ENCODE measurements at places on chromosomes 7 and 10. TPM values are rescaled to one million over a fixed set of nuclear protein-coding genes. Genes with fewer than 3 reads are reported as not detected.

The BRI3 gene
- total RNA-seq = 107 TPM

DNA sequence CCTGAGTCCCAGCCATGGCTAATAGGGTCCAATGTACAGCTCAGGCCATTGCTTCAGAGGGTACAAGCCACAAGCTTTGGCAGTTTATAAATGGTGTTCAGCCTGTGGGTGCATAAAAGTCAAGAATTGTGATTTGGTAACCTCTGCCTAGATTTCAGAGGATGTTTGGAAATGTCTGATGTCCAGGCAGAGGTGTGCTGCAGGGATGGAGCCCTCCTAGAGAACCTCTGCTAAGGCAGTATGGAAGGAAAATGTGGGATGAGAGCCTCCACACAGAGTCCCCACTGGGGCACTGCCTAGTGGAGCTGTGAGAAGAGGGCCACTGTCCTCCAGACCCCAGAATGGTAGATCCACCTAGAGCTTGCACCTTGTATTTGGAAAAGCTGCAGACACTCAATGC, 779.9 kb downstream of the GRM8 start:
- DNase-seq = no peak

DNA sequence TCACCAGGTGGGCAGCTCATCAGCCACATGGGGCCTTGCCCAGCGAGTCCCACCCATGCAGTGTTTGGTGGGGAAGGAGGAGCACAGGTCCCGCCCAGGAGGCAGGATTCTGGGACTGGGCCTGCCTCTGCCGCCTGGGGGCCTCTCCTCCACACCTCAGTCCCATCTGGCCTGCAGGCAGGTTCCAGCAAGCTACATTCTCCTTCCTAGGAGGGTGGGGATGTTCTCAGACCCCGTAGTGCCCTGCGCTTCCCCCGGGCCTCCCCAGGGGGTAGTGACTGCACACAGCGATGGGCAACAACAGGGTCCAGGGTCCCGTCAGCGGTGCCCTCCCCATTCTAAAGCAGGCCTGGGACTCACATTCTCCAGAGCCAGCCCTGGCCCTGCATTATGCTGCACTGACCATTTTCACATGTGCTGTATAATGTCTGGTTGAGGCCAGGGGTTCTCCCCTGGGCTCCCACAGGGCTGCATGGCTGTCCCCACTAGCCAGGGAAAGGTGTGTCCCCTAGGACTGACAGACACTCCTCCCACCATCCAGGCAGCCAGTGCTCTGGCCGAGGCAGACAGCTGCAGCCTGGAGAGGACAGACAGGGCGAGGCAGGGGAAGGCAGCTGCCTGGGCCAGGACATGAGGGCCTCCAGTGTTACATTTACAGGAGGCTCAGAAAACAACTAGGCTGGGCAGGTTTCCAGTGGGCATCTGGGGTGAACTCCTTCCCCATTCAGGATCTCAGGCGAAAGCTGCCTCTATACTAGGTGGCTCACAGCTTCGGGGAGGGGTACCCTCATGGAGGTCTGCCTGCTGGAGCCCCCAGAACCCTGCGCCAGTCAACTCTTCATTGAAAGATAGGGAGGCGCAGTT, 9.3 kb downstream of the RASGEF1A start:
- no peak for DNase-seq

- DNase-seq = no peak
Measured at GRCh38 chr7:96997512-96998032, 7.8 kb upstream of the DLX6 start.

- peak; percentile 49 for DNase-seq
Measured at GRCh38 chr10:43105102-43105955, 28.5 kb downstream of the RET start.

DNA sequence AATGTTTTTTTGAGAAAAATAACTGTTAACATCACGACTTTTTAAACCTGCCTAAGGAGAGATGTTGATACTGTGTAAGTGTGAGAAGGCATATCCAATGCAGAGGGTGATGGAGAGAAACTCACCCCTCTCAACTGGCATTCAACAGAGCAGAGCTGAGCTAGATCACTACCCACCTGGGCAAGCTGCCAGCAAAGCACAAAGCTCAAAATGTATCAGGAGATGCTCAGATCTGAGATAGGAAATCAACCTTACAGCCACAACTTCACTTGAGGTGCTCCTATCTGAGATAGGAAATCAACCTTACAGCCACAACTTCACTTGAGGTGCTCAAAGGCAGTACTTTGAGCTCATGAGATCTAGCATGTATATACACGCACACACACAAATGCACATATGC, 151.5 kb upstream of the PDE1C start:
- no peak for DNase-seq

DNA sequence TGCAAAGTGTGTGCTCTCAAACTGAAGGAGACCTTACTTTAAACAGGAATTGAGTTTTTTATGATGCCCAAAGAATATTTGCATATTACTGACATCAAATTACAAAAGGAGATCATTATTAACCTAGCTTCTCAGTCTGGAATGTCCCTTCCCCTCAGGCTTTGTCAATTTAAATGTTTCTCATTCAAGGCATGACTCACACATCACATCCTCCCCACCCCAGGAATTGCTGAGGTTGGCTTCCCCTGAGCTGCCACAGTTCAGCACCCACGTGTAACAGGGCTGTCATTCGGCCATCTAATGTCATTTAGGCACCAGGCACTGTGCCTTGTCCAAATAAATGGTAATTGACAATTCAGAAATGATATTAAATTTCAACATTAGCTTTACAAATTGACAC, 305.9 kb upstream of the MGMT start:
- no peak for DNase-seq

GRCh38 chr10:83252596-83252995, 886.7 kb upstream of the GHITM start:
- no peak for DNase-seq

- no peak for DNase-seq
Measured at GRCh38 chr7:18861514-18862118, 255.8 kb downstream of the TWIST1 start.

DNA sequence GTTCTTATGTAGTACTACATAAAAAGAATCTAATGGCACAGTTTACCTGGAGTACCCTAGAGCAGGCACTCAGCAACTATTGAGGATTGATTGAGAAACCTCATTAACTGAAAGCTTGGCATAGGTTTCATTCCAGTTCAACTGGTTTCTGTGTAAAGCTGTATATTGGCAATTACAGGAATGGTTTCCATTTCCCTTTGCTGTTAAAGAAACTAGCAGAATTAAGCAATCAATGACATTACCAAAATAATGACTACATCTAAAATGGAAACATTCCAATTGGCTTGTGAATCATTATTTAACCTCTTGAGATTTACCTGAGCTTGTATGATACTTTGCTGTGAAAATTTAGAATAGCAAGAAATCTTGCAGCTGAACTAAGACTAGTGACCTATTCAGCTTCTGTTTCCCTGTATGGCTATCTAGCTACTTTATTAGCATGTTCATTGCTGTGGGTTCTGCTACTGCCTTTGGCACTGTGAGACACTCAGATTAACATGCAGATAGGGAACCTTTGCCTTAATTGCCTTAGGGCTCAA, 33.5 kb upstream of the CADPS2 start:
- DNase-seq = no peak

The IQUB gene
- 0.46 TPM for total RNA-seq

The C10orf105 gene
- not detected for total RNA-seq

- no peak for DNase-seq
Measured at GRCh38 chr10:82331716-82332115, 456.7 kb downstream of the NRG3 start.

DNA sequence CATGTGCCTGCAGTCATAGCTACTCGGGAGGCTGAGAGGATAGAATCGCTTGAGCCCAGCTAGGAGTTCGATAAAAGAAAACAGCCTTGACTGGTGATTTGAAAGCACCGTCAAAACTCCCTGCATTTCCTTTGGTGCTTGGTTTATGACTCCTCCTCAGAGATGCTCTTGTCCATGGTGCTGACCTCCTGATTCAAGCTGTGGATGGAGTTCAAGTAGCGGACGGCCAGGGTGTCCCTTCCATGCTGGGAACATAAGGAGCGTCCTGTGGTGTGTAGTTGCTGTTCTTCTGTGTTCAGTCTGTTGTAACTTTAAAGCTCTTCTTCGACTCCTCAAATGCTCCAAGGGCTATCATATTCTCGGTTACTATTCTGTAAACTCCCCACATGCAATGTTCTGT, 382.5 kb upstream of the KIAA1217 start:
- peak; percentile 20 for DNase-seq

The BAMBI gene
- total RNA-seq = 43.8 TPM

The NANOS1 gene
- total RNA-seq = 1.3 TPM

DNA sequence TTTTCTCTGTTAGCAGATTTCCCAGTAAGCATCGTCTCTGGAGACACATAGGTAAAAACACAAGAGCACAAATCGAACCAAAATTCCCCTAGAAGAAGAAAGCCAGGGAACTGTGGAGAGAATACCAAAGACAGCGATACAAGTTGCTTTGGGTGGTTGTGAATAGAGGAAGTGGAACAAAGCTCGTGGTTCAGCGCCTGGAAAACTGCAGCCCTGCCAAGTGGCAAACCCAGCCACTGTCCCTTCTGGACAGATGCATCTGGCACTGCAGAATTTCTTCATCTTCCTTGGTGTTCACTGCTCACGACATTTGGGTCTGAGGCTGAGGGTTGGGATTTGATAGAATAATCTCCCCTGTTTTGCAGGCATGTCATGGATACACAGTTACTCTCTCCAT, 733.8 kb downstream of the PARD3 start:
- no peak for DNase-seq

The CPVL gene
- 30.2 TPM for total RNA-seq

The ATE1 gene
- total RNA-seq = 10.6 TPM

DNA sequence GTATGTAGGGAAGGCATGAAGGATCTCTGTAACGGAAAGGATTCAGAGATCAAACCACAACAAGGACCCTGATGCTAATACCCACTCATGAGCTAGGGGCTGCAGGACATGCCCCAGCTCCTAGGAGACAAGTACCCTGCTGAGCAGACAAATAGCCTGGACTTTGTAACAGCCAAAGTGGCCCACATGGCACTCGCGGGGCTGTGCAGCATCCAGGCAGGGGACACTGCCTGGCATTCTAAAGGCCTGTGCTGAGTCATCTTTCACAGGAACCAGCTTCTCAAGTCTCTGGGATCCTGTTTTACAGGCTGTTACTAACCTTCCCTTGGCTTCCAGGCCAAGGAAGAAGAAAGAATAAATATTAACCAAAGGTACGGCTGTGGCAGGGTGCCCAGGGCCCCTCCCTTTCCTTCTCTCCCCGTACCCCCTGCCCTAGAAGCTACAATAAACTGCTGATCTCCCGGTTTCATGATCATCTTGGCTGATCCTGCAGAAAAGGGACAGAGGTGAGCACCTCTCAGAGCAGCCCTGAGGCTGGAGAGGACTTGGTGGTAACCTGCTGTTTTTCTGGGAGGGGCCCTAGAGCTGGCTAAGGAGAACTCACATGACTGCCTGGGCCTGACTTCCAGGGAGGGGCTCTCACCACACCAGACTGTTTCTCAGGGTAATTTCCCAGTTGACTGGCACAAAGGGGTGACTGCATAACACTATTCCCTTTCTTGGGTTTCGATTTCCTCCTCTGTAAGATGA, 4.2 kb upstream of the RPEL1 start:
- peak; percentile 88 for DNase-seq

The TMEM254 gene
- total RNA-seq = 12.1 TPM

The TMEM139 gene
- total RNA-seq = 3.0 TPM

The LRRC4 gene
- total RNA-seq = 0.50 TPM

DNA sequence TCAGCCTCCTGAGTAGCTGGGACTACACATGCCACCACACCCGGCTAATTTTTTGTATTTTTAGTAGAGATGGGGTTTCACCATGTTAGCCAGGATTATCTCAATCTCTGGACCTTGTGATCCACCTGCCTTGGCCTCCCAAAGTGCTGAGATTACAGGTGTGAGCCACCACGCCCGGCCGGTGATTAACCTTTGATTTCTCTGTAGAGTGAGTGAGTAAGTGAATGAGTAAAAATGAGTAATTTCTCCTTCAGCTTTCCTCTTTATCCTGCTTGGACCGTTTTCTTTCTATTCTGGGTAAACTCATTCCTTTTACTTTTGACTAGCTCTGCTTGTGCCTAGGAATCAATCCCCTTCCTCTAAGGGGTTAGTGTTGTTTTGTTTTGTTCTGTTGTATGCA, 36.8 kb downstream of the ST7 start:
- DNase-seq = no peak

DNA sequence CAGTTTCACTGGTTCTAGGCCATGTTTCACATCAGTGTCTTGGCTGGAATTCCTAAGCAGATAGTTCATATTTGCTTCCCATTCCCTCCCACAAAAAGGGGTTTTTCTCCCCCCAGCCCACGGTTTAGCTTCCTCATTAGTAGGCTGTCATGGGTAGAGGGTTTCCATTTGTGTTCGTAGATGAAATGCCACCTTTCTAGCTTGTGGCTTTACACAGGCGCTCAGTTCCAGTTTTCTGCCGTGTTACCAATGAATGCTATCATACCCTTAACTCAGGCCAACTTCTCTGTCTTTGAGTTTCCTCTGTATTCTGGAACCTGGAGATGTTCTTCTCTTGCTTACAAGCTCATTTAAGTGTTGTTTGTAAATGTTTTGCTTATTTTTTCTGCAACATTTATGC, 26.8 kb downstream of the CALD1 start:
- DNase-seq = no peak

GRCh38 chr10:59843748-59844147, 62.6 kb downstream of the CCDC6 start:
- no peak for DNase-seq

GRCh38 chr7:43877968-43878864, 8.9 kb upstream of the MRPS24 start:
- no peak for DNase-seq

DNA sequence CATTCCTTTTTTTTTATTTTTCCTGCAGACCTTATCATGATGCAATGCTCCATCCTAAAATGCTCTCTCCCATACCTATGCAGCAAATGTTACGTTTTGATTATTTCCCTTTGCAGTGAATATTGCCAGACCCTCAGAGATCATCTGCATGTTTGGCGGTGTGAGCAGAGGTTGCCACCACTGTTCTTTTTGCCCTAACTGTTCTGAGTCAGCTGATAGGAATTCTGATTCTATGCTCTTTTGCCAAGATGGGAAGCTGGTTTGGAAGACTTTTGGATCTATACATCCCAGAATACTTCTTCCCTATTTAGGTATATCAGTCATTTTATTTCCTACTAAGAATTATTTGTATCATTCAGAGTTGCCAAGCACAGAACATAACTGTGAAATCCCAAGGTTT, 130.5 kb downstream of the KLF6 start:
- DNase-seq = peak; percentile 46

DNA sequence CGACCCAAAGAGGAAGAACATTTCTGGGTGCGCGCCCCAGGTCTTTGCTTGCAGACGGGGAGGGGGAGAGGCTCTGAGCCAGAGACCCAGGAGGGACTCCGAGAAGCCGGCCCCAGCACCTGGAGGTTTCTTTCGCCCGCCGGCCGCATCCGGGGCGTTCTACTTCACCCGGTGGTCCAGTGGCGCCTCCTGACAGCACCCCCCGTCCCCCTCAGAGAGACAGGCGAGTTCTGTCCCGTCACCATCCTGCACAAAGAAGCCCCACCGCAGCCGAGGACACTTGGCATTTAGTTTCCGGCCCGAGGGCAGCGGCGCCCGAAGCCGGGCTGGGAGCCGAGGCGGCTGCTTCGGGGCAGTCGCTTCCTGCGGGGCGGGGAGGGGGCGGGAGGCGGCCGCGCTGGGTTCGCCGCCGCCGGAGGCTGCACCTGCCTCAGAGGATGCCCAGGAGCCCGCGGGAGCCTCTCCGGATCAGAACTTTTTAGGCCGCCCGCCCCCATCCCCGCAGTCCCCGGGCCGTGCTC, at the start of gene TMEM178B:
TMEM178B (plus strand) TSS at position 424 of the 521 bp plus-strand sequence.
- DNase-seq = no peak

The SCIN gene
- total RNA-seq = not detected

All from A172 (cell line).